ENCODE measurements at places on chromosomes 13 and 19. TPM values are rescaled to one million over a fixed set of nuclear protein-coding genes. Genes with fewer than 3 reads are reported as not detected.

- DNase-seq = no peak
These were observed 70.1 kb downstream of the CAB39L start for GRCh38 chr13:49373716-49374115.

- no peak for DNase-seq
These were observed 25.3 kb downstream of the NAXD start for GRCh38 chr13:110640591-110641029.

KLK14 gene
- total RNA-seq = not detected

KCNN4 gene
- 5.0 TPM for total RNA-seq

- no peak for DNase-seq
These were observed 634 bp upstream of the DIAPH3 start for GRCh38 chr13:60164234-60164889.

DNA sequence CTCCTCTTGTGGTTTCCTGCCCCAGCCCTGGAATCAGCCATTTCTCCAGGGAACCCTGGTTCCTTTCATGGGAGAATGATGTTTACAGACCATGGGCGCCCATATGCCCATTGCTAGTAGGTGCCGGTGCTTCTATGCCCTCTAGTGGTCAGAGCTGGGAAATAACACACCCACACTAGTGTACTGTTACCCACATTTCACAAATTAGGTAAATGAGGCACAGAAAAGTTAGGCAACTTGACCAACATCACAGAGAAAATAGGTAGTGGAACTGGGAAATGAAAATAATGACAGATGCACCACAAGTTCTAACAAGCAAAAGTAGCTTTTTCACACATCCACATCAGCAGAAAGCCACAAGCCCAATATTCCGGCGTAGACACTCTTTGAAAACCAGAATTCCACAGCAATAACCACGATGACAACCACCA, 1.3 kb upstream of the CEACAM3 start:
- DNase-seq = peak; percentile 37

CCNE1 gene
- 11.3 TPM for total RNA-seq

DNA sequence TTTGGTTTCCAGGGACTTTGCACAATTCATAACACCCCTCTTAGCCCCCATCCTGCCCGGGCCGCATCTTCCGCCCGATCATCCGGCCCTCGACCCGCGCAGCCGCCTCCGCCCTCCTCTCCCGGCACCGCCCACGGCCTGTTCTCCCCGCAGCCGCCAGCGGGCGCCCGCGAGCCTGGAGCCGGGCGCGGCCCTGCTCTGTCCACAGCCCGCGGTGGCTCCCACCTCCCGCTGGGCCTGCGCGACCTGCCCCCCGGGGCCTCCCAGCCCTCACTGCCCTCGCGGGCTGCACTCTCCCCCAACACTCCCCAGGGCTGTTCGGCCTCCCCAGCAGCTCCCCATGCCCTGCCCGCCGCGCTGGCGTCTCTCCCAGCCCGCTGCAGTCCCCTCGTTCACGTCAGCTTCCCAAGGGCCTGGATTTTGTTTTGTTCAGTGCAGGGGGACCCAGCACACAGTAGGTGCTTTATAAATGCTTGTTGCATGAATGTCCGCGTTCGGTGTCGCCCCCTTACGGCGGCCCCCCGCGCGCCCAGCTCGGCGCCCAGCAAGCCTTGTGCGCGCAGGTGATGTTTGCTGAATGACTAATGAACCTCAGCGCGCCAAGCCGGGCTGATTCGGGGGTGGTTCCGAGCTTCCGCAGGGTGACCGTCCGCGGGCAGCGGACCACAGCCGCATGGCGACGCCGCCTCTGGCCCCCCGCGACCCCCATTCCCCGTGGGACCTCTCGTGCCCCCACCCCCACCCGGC, 4.6 kb upstream of the APC2 start:
- peak; percentile 54 for DNase-seq

DNA sequence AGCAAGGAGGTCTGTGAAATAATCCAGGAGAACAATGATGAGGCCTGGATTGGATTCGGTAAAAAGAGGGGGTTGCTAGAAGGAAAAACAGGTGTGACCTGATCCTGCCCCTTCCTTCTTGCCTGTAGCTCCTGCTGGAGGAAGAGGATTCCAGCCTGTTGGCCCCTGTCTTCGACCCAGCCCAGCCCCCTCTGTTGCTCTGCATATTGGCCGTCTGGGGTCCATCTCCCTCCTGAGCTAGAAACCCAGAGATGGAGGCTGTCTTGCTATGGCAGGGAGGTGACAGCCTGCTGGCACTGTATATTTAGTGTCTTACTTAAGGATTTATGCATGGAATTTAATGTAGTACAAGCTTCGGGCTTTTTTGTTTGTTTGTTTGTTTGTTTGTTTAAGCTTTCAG, 6.6 kb downstream of the DMRTC2 start:
- DNase-seq = no peak

DNA sequence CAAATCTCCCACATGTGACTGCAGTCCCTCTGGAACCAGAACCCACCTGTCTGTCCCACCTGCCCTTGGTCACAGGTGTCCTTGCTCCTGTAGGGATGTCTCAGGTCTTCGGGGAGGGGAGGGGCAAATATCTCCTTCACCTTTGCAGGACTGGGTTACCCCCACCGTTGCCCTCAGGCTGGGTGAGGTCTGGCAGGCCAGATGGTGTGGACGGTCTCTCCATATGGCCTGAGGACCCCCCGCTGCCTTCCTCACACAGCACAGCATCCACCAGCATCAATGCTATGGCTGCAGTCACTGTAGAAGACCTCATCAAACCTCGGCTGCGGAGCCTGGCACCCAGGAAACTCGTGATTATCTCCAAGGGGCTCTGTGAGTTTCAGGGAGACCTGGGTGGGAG, 10.0 kb downstream of the SLC5A5 start:
- DNase-seq = no peak

Data from MG63 (cell line).